ENCODE measurements at places on chromosomes 2 and 18.

DNA sequence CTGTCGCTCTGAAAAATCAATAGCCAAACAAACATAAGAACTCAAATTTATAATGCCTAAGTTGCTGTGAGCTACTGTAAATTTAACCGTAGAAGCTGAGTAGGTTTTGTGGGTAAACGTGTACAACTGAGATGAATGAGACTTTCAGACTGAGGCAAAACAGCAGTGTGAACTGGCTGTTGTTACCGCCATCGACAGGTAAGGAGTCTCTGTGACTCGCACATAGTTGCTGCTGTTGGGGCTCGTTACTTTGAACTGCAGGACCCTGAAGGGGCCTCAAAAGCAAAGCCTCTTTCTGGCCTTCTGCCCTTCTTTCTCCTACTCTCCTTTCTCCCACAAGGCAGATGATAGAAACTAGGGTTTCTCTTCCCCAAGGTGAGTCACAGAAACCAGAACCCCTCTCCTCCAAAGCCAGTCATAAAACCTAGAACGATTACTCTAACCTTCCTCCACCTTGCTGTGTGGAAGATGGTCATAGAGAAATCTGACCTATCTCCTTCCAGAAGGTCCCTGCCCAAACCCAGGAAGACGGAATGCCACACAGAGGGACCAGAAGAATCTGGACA is 101.2 kb downstream of the DLGAP1 start:
- DNase-seq, result no peak

- no peak for DNase-seq
Measured at GRCh38 chr2:233436191-233436581, 81.9 kb downstream of the DGKD start.

DNA sequence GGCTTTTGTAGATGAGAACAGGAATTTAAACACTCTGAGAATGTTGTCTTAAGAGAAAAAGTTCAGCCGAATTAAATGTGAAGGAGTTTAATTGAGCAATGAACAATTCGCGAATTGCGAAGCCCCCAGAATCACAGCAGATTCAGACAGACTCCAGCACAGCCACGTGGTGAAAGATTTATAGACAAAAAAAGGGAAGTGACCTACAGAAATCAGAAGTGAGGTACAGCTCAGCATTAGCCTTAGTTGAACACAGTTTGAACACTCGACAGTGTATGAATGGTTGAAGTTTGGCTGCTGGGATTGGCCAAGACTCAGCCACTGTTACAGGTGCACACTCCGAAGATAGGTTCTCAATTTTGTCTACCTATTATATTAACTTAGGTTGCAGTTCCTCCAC is 264.0 kb upstream of the CHST9 start:
- DNase-seq, result no peak

DNA sequence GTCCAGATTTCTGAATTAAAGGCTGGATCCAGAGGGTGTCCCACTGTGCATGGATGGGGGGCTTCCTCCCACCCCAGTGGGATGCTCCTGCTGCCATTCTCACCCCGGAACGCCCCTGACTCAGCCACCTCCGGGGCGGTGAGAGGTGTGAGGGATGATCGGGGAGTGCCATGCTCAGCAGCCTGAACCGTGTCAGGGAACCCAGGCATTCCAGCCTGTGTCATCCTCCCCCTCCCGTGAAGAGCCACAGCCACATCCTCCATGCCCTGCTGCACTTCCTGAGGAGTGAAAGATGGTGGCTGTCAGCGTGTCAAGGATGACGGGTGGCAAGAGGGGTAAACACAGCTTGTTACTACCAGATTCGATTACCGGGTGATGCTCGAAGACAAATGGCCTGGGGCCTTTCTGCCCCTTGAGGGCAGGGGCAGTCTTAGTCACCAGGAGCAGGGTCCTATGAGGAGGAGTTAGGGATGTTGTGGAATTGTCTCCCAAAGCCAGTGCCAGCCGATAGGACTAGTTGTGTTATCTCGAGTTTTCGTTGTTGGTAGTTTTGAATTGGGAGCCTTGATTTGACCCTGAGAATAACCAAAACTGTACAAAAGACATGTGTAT is 80.8 kb downstream of the TCF7L1 start:
- no peak for DNase-seq

- DNase-seq, result no peak
Measured at GRCh38 chr2:221435171-221435570, 136.9 kb downstream of the EPHA4 start.

DNA sequence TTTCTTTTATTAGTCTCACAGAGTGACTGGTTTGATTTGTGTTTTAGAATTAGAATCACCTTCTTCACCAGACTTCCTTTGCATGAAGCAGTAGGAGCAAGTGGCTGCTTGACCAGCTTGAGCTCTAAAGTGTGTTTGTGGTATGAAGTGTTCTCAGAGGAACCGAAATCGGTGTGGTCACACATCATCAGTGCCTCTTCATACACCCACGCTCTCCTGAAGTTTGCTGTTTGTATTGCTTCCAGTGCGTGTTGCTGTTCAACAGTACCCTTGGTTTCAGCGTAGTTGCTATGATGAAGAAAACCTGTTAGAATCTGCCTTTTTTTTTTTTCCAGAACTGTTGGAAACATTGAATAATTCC is 77.9 kb downstream of the LIMS1 start:
- DNase-seq, result no peak

- DNase-seq, result peak; percentile 60
Measured at GRCh38 chr18:33231474-33232317, 208.8 kb downstream of the CCDC178 start.

DNA sequence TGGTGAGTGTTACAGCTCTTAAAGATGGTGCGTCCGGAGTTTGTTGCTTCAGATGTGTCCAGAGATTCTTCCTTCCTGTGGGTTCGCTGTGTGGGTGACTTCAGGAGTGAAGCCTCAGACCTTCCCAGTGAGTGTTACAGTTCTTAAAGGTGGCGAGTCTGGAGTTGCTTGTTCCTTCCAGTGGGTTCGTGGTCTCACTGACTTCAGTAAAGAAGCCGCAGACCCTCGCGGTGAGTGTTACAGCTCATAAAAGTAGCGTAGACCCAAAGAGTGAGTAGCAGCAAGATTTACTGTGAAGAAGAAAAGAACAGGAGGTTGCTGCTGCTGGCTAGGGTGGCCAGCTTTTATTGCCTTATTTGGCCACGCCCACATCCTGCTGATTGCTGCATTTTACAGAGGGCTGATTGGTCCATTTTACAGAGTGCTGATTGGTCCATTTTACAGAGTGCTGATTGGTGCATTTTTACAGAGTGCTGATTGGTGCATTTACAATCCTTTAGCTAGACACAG is 34.0 kb upstream of the SPTBN1 start:
- no peak for DNase-seq

DNA sequence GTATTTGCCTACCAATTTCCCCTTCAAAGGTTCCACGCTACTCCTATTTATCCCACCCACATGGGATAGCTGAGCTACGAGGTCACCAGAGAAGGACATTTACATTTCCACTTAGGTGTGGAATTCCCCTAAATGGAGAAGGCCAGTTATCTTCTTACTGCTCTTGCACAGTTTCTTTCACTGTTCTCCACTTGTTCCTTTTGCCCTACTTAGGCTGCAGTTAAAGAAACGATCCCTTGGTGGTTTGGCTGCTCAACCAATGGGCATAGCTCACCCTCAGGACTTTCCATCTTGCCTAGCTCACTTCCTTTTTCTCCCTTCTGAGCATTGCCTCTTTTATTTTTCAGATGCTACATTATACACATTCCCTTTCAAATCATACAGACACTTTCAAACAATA is 11.2 kb upstream of the NABP1 start:
- no peak for DNase-seq

DNA sequence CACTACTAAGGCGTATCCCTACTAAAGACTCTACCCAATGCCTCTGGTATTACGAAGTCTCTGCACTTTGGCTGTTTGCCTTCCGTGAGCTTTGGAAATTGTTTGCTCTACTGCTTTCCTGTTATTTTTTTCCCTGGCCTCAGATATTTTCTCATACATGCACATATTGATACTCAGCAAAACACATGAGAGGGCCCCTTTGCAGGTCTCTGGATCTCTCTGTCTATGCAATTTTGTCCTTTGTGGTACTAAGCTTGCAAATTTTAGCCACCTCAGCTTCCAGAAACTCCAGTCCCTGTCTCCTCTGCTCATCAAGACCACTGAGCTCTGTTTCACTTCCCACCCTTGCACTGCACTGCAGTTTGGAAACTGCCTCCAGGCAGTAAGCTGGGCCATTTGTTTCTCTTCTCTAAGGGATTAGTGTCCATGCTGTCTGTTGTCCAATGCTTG is 46.6 kb downstream of the TAF1B start:
- no peak for DNase-seq

DNA sequence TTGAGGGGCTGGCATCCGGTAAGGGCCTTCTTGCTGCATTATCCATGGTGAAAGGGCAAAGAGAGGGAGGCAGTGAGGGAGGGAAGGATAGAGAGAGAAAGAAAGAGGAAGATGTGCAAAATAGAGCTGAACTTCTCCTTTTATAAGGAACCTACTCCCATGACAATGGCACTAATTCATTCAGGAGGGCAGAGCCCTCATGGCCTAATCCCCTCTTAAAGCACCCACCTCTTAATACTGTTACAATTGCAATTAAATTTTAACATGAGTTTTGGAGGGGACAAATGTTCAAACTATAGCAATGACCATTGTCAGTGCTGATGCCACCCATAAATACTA is 60.2 kb downstream of the CXCR4 start:
- no peak for DNase-seq

- no peak for DNase-seq
Measured at GRCh38 chr2:169184074-169184473, 114.7 kb downstream of the DHRS9 start.

GRCh38 chr2:31236433-31237205 is 2.7 kb downstream of the EHD3 start:
- DNase-seq, result no peak

GRCh38 chr2:233597522-233597921 is 19.9 kb upstream of the UGT1A8 start:
- no peak for DNase-seq

- DNase-seq, result no peak
Measured at GRCh38 chr2:185531721-185532120, 206.9 kb upstream of the FSIP2 start.

- no peak for DNase-seq
Measured at GRCh38 chr2:172777431-172777830, 41.8 kb downstream of the RAPGEF4 start.

- DNase-seq, result peak; percentile 73
Measured at GRCh38 chr2:147910990-147911473, 66.2 kb downstream of the ACVR2A start.

DNA sequence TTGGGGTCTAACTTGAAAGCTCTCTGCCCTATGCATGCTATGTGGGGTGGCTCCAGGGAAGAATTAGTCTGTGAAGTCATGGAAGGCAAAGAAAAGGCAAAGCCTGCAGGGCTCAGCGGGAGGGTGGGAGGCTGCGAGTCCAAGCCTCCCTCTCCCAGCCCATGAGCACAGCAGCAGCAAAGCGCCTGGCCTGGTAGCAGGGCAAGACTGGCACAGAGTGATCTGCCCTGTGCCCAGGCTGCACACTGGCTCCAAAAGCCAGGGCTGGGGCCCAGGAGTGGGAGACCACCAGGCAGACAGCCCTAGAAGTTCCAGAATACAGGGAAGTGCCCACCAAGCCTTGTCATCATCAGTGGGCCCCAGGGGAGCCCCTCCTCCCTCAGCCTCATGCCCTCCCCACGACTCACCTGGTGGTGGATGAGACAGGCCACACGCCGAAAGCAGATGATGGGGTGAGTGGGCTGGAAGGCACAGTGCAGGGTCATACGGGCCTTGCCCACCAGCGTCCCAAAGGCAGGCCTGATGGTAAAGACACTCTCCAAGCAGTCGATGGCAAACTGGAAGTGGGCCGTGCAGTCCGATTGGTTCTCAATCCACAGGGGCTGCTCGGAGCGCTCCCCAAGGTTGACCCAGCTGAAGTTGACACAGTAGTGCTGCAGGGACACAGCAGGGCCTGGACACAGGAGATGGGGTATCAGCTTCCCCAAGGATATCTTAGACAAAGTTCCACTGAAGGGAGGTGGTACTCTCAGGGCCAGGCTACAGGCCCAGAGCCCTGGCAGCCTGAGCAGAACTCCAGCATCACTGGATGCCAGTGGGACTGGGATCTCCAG is 12.1 kb downstream of the CFAP65 start:
- no peak for DNase-seq

- DNase-seq, result no peak
Measured at GRCh38 chr2:68367953-68368653, 3.0 kb downstream of the PLEK start.

DNA sequence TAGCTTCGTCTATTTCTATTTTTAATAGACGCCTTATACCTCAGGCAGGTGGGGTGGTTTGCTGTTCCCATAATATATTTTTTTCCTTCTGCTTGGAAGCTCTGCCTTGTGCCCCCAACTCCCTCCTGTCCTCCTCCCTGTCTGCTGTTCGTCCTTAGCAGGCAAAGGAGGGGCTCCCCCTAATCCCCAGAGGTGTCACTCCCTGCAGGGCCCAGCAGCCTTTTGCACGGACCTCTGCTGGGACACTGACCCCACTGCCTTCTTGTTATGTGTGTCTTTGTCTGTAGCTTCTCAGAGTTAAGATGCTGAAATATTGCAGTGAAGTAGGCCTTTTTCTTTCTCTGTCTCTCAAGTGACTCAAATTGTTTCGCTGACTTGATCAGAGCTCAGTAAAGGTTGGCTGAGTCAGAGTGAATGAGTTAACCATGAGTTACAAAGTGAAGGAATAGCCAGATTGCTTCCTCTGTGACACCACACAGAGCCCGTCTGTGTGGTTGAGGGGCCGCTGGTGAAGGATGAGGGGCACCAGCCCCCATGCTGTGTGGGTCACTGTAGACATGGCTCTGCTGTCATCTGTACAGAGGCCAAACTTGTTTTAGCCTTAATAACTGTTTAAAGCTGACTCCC is 47.7 kb downstream of the PRKCE start:
- no peak for DNase-seq

DNA sequence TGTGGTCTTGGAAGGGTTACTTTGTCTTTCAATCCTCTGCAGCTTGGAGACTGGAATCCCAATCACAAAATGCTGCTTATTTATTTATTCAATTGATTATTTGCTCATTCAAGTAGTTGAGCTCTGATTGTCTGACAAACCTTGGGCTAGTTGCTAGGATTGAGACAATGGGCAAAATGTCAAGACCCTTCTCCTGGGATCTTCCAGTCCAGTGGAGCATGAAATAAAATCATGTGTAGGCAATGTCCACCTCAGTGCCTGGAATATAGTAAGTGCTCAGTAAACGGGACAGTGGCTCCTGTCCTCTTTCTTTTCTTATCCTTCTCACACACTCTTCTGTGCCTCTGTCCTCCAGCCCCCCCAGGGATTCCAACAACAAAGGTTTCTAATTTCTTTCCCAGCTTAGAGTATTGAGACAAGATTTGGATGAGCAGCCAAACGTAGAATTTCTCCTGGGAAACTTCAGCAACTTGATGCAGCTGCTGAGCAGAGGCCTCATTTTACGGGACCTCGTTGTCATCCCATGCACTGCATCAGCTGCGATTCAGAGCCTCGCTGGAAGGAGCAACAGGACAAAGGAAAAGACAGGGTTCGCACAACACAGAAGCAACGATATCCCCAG is 545.0 kb downstream of the SOX11 start:
- DNase-seq, result no peak

Data from NCI-H1694 treated with DMSO at 0.1 percent for 48 hours (cell line).